ENCODE measurements at places on chromosomes 1 and 21.

DNA sequence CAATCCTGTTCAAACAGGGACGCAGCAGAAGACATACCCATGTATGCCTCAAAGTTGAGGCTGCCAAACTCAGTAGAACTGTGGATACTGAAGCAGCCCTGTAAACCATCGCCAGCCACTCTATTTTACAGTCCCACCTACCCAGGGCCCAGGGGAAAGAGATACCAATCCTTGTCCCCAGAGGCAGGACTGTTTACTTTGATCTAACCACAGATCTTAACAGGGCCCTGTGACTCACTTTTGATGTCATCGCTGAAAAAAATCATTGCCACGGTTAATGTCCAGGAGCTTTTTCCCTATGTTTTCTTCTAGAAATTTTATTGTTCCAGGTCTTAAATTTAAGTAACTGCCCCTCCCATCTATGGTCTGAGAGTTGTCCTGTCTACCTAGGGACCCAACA lies 538.4 kb upstream of the NCAM2 start:
- DNase-seq: no peak

- no peak for DNase-seq
Observed at GRCh38 chr1:171506525-171507304, 21.4 kb downstream of the PRRC2C start.

- DNase-seq: no peak
Observed at GRCh38 chr1:15723631-15724246, 12.3 kb upstream of the SLC25A34 start.

GRCh38 chr1:33930346-33931110 lies 66.6 kb downstream of the HMGB4 start:
- DNase-seq: no peak

- no peak for DNase-seq
Observed at GRCh38 chr1:20494609-20495311, 8.8 kb upstream of the CAMK2N1 start.

DNA sequence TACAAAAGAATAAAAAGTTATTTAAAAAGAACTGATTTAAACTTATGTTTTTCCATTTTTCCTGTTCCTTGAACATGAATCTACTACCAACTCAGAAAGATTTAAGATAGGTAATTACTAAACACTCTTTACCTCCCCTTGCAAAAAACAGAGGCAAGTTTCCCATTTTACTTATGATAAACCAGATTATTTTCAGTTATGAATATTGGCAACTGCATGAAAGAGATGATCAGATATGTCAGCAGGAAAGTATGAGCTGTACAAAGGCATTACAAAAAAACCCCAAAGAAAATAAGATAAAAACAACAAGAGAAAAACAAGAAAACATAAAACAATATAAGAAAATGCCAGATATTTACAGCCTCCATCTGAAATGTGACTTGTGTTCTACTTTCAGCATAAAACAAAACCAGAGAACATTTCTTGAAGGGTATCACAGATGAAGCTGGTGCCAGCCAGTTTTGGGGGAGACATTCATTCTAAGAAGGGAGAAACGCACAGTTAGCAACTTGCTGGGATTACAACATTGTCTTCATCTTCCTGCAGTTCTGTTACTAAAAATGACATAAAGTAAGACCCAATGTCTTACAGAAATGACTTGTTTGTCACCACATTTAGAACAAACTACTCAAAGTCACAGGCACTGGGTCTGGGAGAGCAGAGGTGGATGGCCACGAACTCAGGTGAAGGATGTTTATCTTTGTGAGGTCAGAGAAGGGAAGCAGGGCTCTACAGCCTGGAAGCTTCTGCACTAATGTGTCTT lies 19.1 kb downstream of the ZC3H12A start:
- DNase-seq: no peak

DNA sequence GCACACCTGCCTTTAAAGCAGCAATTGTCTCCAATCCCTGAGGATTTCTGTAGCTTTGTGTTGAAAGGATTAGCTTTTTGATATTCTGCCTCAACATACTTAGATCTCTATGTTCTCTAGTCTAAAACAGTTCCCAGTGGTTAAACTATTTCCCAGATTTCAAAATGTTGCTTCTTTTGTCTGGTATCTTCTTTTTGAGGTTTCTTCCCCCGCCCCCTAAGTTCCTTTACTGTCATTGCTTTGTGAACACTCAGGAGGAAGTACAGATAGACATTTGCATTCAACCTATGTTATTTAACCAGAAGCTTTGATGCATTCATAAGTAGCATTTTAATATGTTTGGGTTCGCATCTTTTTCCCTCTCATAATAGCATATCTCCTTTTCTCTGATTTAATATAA lies 33.5 kb downstream of the CYYR1 start:
- no peak for DNase-seq

- no peak for DNase-seq
Observed at GRCh38 chr21:36839123-36839522, 127.3 kb downstream of the HLCS start.

DNA sequence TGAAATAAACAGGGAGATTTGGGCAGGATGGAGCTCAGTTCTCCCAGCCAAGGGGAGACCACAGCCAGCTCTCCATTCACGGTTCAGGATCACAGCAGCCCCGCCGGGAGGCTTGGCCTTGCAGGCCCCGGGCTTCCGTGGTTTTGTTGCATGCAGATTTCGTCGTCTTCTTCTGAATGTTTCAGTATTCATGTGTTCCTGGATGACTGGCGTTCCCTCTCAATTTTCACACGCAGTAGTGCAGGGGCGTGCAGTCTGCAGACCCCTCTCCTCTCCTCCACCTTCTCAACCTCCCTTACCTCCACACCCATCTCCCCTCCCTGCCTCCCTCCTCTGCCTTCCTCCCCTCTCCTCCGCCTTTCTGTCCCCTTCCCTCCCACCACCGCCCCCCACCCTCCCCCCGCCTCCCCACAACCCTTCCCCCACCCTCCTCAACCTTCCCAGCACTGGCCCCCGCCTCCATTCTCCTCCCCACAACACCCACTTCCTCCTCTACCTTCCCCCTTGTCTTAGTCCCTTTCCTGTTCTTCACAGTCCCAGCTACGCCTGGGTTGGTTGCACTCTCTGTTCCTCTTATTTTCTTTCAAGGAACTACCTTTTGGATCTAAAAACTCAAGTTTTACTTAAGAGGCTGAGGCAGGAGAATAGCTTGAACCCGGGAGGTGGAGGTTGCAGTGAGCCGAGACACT lies 8.4 kb upstream of the SLC19A1 start:
- no peak for DNase-seq

DNA sequence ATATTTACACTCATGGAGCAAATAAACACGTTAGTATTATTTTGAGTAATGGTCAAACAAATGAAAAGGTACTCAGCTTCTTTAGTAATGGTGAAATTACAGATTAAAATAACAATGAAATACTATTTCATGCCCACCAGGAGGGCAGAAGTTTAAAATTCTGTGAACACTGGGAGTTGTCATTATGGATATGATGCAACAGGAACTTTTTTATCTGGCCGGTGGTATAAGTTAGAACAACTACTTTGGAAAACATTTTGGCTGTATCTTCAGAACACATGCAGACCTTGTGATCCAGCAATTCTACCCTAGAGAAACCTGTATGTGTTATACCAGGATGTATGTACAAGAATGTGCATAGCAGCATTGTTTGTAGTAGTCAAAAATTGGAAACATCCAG lies 23.2 kb upstream of the PPP1R8 start:
- no peak for DNase-seq

GRCh38 chr1:66517959-66518358 lies 16.0 kb upstream of the SGIP1 start:
- DNase-seq: no peak

GRCh38 chr1:53519421-53519820 lies 60.2 kb downstream of the DMRTB1 start:
- no peak for DNase-seq

DNA sequence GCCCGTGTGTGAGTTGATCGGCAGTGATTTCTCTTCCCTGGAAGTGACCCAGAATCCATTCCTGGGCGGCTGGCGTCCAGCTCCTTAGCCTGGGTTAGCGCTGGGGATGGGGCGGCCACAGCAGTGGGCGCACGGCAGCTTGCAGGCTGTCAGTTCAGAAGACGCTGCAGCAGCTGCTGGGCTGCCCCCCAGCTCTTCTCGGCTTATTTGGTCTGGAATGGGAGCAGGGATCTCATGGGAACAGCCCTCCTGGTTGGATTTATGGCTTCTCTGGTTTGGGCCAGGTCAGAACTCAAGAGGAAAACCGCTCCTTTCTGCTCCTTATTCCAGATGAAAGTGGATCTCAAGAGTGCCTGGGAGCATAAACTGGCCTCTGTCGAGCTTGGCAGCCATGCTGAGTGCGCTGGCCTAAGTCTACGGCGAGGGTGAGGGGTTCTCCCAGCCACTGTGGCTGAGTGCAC lies 148.2 kb downstream of the PRDM16 start:
- no peak for DNase-seq

DNA sequence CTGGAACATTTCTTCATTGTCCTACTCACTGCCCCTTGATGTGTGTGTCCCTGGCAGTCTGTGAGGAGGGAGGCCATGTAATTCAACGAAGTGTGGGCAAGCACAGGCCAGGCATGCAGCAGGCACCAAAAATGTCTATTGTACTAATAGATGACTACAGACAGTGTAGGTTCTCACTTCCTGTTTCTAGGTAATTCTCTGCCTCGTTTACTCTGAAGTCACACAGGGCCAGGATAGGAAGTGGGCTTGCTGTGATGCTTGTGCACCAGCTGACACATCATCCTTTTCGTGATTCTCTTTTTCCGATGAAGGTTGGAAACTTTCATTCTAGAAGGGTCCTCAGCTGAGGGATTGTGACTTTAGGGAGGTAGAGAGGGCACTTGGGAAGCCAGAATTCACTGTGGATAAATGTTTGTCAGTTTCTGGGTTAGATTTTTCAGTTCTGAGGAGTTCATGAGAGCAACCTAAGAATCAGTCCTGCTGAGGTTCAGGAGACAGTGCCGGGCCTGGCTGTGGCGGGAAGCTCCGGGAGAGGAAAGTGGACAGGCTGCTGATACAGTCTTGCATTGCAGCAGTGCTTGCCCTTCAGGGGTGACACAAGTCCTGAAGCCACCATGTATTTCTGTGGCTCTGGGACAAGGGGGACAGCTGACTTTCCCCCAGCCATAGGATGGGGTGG lies 4.3 kb upstream of the CSF1 start:
- no peak for DNase-seq

DNA sequence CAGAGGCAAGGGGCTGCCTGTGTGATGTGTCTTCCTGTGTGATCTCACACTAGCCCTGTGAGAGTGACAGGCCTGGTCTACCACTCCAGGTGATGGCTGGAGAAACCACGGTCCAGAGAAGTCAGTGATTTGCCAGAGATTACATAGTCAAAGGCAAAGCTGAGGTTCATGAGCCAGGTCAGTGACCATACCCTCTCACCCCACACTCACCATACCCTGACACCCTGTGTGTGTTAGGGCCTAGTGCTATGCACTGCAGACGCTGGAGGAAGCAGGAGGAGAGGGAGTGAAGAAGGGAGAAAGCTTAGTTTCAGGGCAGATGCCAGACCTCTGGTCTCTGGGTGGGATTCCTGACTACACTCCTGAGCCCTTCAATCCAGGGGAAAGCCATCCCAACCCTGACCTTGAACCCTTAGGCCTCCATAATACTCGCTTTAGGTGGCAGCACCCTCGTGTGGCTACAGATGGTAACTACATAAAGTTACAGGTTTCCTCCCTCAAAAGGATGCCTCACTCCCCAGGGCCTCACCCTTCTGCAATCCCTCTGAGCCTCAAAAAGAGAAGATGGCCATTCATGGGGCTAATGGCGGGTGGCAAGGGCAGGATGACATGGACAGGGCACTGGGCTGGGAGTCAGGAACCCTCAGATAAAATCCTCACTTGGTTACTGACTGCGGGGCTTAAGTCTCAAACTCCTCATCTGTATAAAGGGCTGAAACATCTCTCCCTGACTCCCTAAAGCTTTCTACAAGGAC lies 20.8 kb upstream of the SDC3 start:
- DNase-seq: peak; percentile 75

DNA sequence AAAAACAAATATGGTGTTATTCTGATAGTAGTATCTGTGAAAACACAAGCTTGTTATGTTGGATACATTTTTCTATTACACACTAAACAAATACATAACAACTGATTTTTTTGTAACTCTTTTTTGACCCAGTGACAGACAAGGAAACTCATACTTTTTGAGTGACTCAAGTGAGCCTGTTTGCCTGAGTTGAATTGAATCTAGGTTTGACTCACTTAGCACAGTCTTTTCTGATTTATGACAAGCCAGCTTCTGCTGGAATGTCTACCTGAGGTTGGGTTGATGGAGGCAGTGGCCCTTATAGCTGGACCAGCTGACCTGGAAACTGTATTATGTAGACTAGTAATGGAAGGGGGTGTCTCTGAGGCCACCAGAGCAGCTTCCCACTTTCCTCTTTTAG lies 4.2 kb upstream of the CLCA4 start:
- no peak for DNase-seq

DNA sequence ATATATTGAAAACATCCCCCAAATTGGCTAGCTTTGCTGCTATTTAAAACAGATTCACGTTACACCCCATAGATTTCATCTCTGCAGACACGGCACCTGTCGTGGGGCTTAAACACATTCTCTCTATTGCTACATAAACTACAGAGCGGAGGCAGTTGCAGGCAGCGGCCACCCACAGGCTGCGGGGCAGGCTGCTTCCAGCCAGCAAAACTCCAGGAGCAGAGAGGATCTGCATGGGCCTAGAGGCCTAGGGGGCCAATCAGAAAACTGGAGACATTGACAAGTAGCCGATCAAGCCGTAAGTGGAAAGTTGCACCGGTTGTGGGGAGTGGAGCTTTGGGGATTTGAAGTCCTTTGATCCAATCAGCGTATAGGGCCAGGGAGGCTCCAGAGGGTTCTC lies 129.0 kb upstream of the KLHDC7A start:
- no peak for DNase-seq

DNA sequence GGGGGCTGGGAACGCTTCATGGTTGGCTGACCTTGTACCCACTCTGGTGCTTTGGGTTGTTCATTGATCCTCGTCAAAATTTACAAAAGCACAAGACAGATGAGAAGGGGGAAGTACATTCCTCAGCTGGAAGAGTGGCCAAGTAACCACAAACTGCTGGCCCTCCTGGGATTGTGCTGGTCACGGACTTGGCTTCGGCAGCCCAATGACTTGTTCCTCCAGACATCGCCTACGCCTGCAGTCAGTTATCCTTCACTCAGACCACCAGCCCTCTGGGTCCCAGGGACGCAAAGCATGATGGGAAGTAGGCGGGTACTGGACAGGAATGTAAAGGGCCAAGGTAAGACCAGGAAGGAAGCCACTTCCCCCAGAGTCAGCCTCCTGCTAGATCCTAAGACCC lies 53.1 kb downstream of the LMX1A start:
- DNase-seq: no peak

- DNase-seq: peak; percentile 41
Observed at GRCh38 chr1:93874025-93874651, 4.9 kb downstream of the DNTTIP2 start.

GRCh38 chr1:169060919-169061639 lies 45.4 kb upstream of the ATP1B1 start:
- no peak for DNase-seq

All from D341Med (cell line).